Ammon's horn (tissue), 1 donor: ENCODE measurements at places on chromosomes 6 and 20.

GRCh38 chr6:49551078-49551865 lies 804 bp downstream of the C6orf141 start:
- no peak for DNase-seq

DNA sequence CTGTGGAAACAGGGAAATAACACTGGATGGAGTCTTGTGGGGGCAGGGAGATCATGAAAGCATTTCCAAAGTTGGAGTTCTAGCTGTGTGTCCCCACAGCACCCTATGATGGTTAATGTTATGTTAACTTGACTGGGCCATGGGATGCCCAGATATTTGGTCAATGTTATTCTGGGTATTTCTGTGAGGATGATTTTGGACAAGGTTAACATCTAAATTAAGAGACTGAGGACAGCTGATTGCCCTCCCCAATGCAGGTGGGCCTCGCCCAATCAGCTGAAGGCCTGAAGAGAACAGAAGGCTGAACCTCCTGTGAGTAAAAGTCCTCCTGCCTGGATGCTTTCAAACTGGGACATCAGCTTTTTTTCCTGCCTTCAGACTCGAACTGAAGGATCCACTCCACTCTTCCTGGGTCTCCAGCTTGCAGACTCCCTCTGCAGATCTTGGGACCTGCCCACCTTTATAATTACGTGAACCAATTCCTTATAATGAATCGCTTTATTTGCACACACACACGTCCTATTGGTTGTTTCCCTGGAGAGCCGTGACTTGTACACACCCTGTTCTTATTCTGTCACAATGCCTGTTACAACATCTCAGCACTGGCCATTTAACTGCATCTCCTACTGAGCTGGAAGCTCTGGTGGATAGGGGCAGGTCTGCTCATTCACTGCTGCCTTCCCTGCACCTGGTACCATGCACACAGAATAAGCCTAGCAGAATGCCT lies 99.5 kb upstream of the IYD start:
- no peak for DNase-seq

GRCh38 chr20:22966787-22967464 lies 68.2 kb upstream of the SSTR4 start:
- DNase-seq, result no peak

DNA sequence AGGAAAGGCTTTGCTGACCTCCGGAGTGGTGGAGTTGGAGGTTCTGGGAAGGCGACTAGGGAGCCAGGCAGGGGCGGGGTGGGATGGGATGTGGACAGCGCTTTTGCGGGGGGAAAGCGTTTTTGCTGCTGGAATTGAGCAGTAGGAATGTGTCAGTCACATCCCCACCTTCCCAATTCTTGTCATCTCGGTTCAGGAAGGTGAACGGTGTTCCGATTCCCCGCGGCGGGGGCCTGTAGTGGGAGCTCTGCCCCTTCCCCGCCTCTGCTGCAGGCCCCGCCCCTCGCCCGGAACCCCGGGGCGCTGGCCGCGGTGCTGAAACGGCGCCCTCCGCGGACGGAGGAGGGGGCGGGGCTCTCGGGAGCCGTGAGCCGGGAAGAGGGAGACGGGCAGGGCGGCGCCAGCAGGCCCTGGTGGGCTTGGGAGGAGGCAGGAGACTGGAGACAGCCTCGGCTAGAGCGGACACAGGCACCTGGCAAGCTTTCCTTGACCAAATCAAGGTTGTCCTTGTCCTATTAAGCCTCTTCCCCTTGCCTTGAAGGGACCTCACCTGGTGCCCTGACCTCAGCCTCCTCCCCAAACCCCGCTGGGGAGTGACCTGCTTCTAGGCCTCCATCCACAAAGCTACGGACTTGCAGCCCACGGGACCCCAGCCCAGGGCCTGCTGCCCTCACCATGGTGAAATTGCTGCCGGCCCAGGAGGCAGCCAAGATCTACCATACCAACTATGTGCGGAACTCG lies at the start of gene LHFPL5:
LHFPL5 (plus strand) TSS at position 357 of the 741 bp plus-strand sequence; CDS start at position 676, 319 bp downstream.
- no peak for DNase-seq

GRCh38 chr6:94956910-94957309 lies 620.4 kb upstream of the MANEA start:
- DNase-seq, result no peak

GRCh38 chr6:147999001-147999540 lies 343.6 kb upstream of the SASH1 start:
- DNase-seq, result no peak

GRCh38 chr6:26485112-26485780 lies 14.9 kb upstream of the BTN1A1 start:
- no peak for DNase-seq

GRCh38 chr6:113927001-113927400 lies 43.9 kb downstream of the HDAC2 start:
- no peak for DNase-seq

DNA sequence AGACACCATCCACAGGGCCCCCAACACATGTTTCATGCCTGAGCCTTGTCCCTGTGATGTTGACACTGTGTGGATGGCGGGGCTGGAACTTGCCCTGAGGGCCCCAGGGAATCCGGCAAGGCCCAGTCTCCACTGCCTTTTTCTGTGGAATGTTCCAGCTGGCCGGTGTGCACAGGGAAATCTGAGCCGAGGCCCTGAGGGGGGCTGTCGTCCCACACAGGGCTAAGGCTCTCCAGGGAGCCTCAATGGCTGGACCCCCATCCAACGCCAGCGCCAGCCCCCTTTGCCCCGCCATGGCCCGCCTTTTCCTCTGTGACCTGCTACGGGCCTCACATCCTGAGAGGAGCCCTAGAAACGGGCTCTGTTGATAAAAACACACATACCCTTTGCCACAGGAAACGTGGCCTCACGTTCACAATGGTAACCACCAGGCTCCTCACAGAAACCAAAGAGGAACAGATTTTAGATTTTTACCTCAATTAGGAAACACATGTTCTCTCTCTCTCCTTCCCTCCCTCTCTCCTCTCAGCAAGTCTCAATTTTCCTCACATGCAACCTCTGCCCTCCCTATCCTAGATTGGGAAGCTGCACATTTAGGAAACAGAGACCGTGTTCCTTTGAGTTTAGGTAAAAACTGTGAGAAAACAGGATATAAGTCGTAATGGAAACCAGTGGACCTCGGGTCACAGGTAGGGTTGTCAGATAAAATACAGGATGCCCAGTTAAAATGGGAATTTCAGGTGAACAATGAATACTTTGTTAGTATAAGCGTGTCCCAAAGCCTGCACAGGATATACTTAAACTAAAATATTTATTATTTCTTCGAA lies 13.7 kb upstream of the ZNF831 start:
- DNase-seq, result no peak

DNA sequence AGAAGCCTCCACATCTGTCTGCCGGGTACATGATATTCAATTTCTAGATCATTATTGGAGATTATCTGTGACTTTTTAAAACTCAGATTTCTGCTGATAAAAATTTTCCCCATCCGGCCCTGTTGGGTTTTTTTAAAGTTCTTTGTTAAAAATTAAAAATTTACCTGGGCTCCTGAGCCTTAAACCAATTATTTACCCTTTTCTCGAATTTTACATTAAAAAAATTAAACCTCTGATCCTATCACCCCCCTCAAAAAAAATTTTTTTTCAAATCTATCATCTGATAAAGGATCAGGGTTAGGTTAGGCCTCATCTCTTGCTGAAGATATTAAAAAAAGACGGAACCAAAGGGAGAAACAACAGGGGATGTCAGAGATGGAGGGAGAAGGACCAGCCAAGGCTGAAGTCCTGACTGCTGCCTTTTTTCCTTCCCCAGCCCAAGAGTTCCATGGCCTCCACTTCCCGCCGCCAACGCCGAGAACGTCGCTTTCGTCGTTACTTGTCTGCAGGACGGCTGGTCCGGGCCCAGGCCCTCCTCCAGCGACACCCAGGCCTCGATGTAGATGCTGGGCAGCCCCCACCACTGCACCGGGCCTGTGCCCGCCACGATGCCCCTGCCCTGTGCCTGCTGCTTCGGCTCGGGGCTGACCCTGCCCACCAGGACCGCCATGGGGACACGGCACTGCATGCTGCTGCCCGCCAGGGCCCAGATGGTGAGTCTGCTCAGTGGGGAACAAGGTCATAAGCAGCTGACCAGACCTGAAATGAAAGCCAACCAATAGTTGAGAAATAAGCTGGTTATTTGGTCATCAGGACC lies 527 bp downstream of the NFKBIL1 start:
- no peak for DNase-seq

GRCh38 chr6:44056392-44057237 lies 70.6 kb downstream of the MRPL14 start:
- DNase-seq, result peak; percentile 85

GRCh38 chr6:139965393-139965792 lies 590.9 kb upstream of the CITED2 start:
- peak; percentile 12 for DNase-seq

GRCh38 chr6:87902383-87902782 lies 145.3 kb upstream of the SPACA1 start:
- DNase-seq, result no peak

DNA sequence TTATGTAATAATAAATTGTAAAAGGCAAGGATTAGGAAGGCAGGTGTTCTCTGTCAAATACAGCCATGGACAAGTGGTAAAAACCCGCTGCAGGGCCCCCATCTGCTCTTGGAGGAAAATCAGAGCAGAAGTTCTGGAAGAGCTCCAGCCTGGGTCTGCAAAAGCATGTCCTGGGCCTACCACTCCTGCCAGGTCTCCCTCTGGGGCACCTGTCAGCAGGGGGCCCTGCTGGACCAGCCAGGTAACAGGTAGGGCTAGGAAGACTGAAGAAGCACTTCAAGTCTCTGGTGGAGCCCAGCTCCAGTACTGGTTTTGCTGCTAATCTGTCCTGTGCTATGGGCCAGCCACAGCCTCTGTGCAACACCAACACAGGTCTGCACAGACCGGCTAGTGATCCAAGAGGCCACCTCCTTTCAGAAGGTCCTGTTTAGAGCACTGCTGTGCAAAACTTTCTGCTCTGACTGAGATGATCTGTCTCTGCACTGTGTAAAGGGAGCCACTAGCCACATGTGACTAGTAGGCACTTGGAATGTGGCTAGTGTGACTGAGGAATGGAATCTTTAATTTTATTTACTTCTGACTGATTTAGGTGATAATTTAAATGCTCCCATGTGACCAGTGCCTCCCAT lies 30.2 kb downstream of the RRBP1 start:
- no peak for DNase-seq
